NCI-H1105 (cell line): ENCODE measurements at places on chromosomes 2 and 18.

GRCh38 chr18:6728331-6728730, 1.2 kb upstream of the ARHGAP28 start:
- no peak for DNase-seq

DNA sequence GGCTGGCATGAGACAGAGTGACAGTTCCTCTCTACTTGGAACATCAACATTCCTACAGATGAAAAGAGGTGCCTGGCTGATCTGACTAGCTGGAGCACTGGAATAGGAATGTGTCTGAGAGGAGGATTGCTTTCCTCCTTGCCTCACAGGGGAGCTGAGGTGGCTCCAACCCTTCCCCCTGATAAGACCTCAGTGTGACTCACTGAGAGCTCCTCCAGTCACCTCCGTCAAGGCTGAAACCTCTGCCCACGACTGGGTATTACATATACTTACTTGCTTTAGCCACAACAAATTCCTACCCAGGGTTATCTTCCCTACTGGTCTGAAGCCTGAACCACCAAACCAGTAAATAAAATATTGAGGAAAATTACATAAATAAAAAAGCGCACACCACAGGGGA, 342.7 kb upstream of the REG3G start:
- DNase-seq = no peak

GRCh38 chr18:50656841-50657470, 97.1 kb downstream of the MAPK4 start:
- no peak for DNase-seq

GRCh38 chr18:70188113-70188512, 17.4 kb downstream of the RTTN start:
- no peak for DNase-seq
